GM23338 (cell line): ENCODE measurements at places on chromosomes 6 and 20. TPM values are rescaled to one million over a fixed set of nuclear protein-coding genes. Genes with fewer than 3 reads are reported as not detected.

GRCh38 chr6:113122060-113122459 is 735.1 kb upstream of the MARCKS start:
- no peaks in the 10 kb centered on the region for H3K27me3 ChIP-seq
- H3K27ac ChIP-seq: no peak overlapping the region
- H3K4me1 ChIP-seq: no peaks in the 10 kb centered on the region
- H3K36me3 ChIP-seq: no peaks in the 10 kb centered on the region

GRCh38 chr20:49945701-49946477 is 9.7 kb downstream of the RNF114 start:
- peaks cover 54% of the 10 kb centered on the region for H3K36me3 ChIP-seq
- H3K27me3 ChIP-seq: no peaks in the 10 kb centered on the region
- DNase-seq: no peak

DNA sequence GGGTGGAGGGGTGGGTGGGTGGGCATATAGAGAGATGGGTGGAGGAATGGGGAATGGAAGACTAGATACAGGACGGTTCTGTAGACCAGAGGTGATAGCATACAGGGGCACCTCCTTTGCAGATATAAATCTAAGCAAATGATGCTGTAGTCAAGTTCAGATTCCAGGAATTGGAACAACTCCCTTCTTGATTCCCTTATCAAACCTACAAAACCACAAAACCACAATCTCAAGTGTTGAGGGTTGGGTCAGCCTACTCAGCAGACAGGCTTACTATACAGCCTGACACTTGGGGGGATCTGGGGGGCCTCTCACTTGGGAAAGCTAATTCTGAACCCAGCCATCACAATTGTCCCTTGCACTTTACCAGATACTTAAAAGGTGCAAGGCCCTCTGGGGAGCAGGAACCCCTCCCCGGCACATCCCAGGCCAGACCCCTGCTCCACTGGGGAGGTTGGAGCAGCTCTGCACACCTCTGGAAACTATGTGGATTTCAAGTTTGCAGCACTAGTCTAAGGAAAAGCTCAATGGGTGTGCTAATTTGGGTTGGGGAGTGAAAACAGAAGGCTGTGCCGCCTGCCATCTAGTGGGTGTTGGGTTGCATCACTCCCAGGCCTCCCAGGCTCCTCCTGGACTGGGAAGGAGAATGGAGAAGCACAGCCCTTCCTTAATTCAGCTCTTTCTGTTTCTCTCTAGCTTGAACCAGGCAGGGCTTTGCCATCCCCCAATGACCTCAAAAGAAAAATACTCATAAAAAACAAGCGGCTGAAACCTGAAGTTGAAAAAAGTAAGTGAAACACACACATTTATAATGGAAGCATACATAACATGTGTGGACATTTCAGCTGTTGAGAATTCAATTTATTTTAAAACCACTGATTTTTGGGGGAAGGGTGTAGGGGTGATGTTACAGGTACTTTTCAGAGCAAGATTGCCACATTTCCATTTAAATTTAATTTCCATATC is 121.2 kb upstream of the LAMP5 start:
- H3K27me3 ChIP-seq: no peaks in the 10 kb centered on the region
- H3K36me3 ChIP-seq: no peaks in the 10 kb centered on the region
- no peak overlapping the region for H3K27ac ChIP-seq
- no peak overlapping the region for H3K4me3 ChIP-seq
- no peaks in the 10 kb centered on the region for H3K4me1 ChIP-seq

GRCh38 chr6:157211603-157212455 is 111.5 kb downstream of the TMEM242 start:
- H3K36me3 ChIP-seq: 0 out of 2 replicates have a peak, but pooled peaks cover 3% of the 10 kb centered on the region
- no peak overlapping the region for H3K27ac ChIP-seq
- H3K4me3 ChIP-seq: no peak overlapping the region
- H3K27me3 ChIP-seq: no peaks in the 10 kb centered on the region
- DNase-seq: no peak

DNA sequence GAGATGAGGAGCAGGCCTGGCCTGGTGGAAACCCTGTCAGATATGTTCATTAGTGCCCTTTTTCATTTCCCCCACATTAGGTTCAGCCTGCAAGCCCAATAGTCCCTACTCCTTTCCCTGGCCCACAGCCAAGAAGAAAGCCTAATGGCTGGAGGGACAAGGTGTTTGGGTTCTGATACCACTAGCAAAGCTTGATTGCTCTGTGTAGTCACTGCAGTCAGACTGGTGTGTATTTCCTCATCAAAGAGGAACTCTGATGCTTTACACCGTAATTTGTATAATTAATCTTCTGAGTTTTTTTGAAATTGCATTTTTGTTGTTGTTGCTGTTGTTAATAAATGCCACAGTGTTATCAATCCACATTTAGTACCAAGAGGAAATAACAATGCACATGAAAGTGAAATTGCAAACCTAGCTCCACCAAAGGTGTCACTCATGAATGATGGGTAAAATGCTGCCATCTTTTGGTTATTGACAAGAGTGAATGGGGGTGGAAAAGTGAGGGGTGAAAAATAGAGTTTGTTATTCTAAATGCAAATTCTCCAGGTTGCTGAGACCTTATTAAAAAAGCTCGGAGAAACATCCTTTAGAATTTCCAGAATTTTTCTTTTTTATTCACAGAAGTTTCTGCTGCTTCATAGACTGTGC is 320.2 kb upstream of the POU3F2 start:
- H3K4me3 ChIP-seq: no peak overlapping the region
- H3K27ac ChIP-seq: no peak overlapping the region
- H3K4me1 ChIP-seq: no peaks in the 10 kb centered on the region
- H3K27me3 ChIP-seq: no peaks in the 10 kb centered on the region
- no peak for DNase-seq

The SLC22A2 gene
- 0.35 and 1.1 TPM in 2 replicates for total RNA-seq

DNA sequence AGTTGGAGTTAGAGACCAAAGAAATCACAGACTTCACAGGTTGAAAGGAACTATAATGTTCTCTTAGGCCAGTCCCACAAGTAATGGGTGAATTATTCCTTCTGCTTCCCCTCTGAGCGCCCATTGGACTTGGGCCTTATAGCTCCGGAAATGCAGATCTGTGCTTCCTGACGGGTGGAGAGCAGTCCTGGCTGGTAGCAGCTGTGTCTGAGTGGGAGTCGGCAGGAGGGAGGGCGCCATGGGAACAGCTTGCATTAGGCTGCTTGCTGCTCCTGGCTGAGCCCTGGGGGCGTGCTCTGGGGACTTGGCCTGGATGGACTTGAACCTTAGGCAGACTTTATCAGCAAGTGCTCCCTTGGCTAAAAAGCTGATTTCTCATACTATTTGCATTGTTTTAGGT is 18.4 kb upstream of the NUP153 start:
- no peaks in the 10 kb centered on the region for H3K27me3 ChIP-seq
- H3K27ac ChIP-seq: no peak overlapping the region
- no peaks in the 10 kb centered on the region for H3K36me3 ChIP-seq
- DNase-seq: peak; percentile 81
- no peak overlapping the region for H3K4me3 ChIP-seq

The SHLD1 gene
- 1.4 and 5.2 TPM in 2 replicates for total RNA-seq

DNA sequence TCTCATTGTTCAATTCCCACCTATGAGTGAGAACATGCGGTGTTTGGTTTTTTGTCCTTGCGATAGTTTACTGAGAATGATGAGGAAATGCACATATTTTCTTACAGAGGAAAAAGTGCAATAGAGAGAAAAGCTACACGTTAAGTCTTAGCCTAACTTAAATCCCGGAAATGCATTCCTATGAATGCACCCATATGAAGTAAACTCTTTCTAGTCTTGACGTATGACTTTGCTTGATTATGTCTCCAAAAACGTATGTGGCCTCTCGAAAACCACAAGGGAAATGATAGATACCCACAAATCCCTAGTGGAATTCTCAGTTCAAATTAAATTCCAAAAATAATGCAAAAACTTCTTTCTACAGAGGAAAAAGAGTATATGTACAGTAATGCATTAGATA is 90.7 kb upstream of the SASH1 start:
- H3K27me3 ChIP-seq: no peaks in the 10 kb centered on the region
- no peak overlapping the region for H3K4me3 ChIP-seq
- H3K36me3 ChIP-seq: no peaks in the 10 kb centered on the region
- no peak for DNase-seq
- H3K27ac ChIP-seq: no peak overlapping the region

GRCh38 chr6:65055545-65055944 is 651.5 kb downstream of the EYS start:
- H3K36me3 ChIP-seq: no peaks in the 10 kb centered on the region
- H3K4me3 ChIP-seq: no peak overlapping the region
- no peak overlapping the region for H3K27ac ChIP-seq
- no peaks in the 10 kb centered on the region; the same call in 1 of the 2 replicates for H3K4me1 ChIP-seq

DNA sequence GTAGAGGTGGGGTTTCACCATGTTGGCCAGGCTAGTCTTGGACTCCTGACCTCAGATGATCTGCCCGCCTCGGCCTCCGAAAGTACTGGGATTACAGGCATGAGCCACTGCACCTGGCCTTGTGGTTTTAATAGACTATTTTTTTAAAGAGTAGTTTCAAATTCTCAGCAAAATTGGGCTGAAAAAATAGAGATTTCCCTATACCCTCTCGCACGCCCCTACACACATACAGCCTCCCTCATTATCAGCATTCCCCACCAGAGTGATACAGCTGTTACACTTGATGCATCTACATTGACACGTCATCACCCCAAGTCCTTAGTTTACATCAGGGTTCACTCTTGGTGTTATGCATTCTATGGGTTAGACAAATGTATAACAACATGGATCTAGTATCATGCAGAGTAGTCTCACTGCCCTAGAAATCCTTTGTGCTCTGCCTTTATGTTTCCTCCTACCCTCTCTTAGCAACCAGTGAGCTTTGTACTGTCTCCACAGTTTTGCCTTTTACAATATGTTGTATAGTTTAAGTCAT is 103.6 kb downstream of the CDYL start:
- H3K36me3 ChIP-seq: no peaks in the 10 kb centered on the region
- H3K4me3 ChIP-seq: no peak overlapping the region
- peaks cover 19% of the 10 kb centered on the region for H3K4me1 ChIP-seq
- no peak overlapping the region for H3K27ac ChIP-seq

- no peak overlapping the region for H3K27ac ChIP-seq
- peaks cover 8% of the 10 kb centered on the region for H3K4me1 ChIP-seq
- DNase-seq: no peak
Measured at GRCh38 chr20:46978951-46979491, 84.4 kb downstream of the EYA2 start.

- no peak overlapping the region for H3K4me3 ChIP-seq
- DNase-seq: no peak
- H3K4me1 ChIP-seq: no peaks in the 10 kb centered on the region
- H3K36me3 ChIP-seq: no peaks in the 10 kb centered on the region
- no peak overlapping the region for H3K27ac ChIP-seq
Measured at GRCh38 chr6:44508646-44509045, 121.1 kb downstream of the CDC5L start.

DNA sequence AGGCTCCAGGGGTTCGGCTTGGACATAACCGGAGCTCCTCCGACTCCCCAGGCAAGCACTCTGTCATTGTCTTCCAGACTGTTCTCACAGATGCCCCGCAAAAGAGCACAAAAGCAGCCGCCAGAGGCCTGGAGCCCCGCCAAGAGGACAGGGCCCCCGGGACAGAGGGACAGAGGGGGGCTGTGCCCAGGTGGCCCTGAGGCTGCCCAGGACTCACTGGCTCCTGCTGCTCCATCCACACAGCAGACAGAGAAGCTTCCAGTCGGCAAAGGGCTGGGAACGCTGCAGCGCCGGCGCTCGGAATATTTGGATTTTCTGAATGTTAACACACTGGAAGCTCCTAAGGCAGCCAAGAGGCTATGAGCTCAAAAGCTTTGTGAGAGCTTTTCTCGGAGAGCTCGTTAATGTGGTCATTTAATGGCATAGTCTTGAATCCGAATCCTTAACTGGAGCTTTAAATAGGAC is 68.0 kb upstream of the QKI start:
- no peaks in the 10 kb centered on the region for H3K27me3 ChIP-seq
- H3K4me1 ChIP-seq: no peaks in the 10 kb centered on the region
- DNase-seq: no peak
- no peak overlapping the region for H3K4me3 ChIP-seq

- no peaks in the 10 kb centered on the region for H3K4me1 ChIP-seq
- H3K36me3 ChIP-seq: no peaks in the 10 kb centered on the region
- no peak overlapping the region for H3K4me3 ChIP-seq
- DNase-seq: no peak
- no peaks in the 10 kb centered on the region for H3K27me3 ChIP-seq
- H3K27ac ChIP-seq: no peak overlapping the region
Measured at GRCh38 chr6:149111556-149112115, 205.9 kb upstream of the TAB2 start.

The CST5 gene
- not detected in 2 replicates for total RNA-seq

The POPDC3 gene
- 5.1 TPM in 2 replicates for total RNA-seq

The TCFL5 gene
- total RNA-seq: 18.8 and 19.3 TPM in 2 replicates

GRCh38 chr6:2509711-2510110 is 241.0 kb downstream of the MYLK4 start:
- H3K27me3 ChIP-seq: no peaks in the 10 kb centered on the region
- H3K4me1 ChIP-seq: no peaks in the 10 kb centered on the region
- no peak overlapping the region for H3K4me3 ChIP-seq

GRCh38 chr6:26544473-26544872 is 6.3 kb downstream of the HMGN4 start:
- H3K27me3 ChIP-seq: no peaks in the 10 kb centered on the region
- no peak overlapping the region for H3K27ac ChIP-seq
- no peak for DNase-seq
- H3K36me3 ChIP-seq: peaks cover 3% of the 10 kb centered on the region; the same call in 1 of the 2 replicates

DNA sequence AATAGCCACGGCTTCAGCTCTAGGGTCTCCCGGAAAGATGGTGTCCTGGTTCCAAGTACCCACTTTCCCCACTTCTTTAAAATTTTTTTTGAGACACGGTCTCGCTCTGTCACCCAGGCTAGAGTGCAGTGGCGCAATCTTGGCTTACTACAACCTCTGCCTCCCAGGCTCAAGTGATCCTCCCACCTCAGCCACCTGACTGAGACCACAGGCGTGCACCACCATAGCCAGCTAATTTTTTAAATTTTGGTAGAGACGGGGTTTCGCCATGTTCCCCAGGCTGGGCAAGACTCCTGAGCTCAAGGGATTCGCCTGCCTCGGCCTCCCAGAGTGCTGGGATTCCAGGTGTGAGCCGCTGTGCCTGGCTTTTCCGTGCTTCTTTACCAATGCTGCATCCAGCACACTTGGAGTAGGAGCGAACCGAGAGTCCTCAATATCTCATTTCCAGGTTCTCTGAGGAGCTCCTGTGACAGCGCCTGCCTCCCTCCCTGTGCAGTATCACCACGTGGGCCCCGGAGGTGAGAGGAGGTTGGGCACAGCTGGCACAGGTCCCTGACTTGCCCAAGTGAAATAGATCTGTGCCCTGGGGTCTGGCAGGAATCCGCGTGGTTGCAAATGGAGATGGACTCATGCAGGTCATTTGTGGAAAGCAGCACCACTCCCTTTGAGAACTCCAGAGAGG is 37.3 kb downstream of the EZR start:
- no peaks in the 10 kb centered on the region for H3K27me3 ChIP-seq
- H3K4me3 ChIP-seq: no peak overlapping the region

The PSMB9 gene
- total RNA-seq: 2.8 TPM in 1 of 2 replicates, not detected in the other

- no peaks in the 10 kb centered on the region for H3K4me1 ChIP-seq
- H3K4me3 ChIP-seq: no peak overlapping the region
- no peaks in the 10 kb centered on the region for H3K36me3 ChIP-seq
- H3K27ac ChIP-seq: no peak overlapping the region
- no peaks in the 10 kb centered on the region for H3K27me3 ChIP-seq
Measured at GRCh38 chr20:41357424-41358163, 9.0 kb downstream of the EMILIN3 start.

The VGLL2 gene
- total RNA-seq: 0.12 TPM in 1 of 2 replicates, not detected in the other

The COL19A1 gene
- not detected in 2 replicates for total RNA-seq
